NCI-H1436 (cell line): ENCODE measurements at places on chromosomes 16 and 17.

DNA sequence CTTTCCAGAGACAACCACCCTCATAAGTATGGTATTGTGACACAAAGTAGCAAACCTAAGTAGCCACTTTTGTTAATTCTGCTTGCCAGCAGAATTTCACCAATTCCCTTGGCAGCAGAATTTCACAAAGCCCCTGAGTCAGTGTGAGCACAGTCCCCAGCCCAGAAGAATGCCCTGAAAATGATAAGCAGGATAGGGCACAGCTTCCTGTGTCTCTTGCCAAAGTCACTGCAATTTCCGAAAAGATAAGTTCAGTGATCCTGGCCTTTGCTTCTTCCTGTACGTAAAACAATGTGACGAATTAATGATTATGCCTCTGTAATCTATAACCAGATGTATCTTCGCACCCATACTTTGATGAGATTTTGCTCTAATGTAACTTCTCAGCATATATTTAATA is 16.0 kb upstream of the WIPF2 start:
- no peak for DNase-seq

DNA sequence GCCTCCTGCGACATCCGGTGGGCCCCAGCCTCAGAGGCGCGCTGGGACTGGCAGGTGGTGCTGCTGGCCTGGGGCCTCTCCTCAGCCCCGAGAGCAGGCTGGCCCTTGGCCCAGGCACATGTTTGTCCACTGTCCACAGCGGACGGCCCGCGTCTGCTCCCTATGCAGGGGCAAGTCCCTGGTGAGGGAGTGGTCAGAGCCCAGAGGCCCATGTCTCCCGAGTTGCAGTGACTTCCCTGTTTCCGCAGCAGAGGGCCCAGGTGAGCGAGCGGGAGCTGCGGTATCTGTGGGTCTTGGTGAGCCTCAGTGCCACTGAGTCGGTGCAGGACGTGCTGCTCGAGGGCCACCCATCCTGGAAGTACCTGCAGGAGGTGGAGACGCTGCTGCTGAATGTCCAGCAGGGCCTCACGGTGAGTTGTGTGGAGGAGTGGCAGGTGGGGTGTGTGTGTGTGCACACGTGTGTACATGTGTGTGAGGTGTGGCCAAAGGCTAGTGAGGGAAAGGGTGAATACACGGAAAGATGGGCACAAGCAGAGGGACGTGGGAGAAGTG is 10.4 kb downstream of the IL34 start:
- DNase-seq, result no peak

DNA sequence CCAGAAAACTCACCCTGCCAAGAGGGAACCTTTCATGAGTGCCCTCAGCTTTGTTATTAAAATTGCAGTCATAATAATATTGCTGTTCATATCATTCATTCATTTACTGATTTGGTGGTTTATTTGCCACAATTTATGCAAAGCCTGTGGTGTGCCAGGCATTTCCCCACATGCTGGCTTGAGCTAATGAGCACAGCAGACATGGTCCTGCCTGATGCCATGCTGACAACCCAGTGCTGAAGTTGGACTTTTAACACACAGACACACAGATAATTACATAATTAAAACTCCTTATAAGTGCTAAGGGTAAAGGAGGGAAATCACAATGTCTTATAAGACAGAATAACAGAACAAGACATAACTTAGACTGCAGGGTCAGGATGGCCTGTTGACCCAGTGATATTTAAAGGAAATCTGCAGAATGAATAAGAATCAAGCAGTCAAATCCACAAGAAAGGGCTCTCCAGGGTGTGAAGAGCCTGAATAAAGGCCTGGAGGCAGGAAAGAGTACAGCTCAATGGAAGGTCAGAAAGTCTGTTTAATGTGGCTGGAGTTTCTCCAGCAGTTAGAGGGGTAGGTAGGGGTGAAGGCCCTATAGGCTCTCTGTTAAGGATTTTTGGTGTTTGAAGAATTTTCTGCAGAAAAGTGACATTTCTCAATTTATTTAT is 196.9 kb upstream of the CDH11 start:
- DNase-seq, result no peak

DNA sequence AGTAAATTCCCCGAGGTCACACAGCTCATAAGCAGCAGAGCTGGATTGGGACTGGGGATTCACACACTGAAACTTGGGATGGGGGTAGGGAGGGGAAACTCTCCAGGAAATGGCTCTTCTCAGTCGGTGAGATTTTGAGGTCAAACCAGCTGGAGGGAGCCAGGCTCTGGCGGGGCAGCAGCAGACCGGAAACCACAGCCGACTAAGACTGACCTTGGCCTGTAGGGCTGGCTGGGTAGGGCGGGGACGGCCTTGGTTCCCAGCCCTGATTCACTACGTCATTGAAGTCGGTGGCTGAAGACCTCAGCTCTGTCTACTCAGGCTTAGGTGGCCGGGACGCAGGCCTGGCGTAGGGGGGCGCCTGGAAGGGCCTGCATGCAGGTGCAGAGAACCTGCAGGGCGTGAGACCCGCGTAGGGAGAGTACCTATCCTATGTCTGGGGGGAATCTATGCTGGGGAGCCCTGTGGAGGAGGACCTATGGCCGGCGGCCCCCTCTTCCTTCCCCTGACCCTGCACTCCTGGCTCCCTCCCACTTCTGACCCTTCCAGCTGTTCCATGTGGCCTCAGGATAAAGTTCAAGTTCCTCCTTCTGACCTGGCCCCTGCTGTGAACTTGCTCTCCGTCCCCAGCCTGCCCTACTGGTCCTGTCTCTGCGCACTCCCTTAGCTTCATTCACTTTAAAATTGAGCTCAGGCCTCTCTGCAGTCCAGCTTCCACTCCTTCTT is 11.9 kb upstream of the SLC4A1 start:
- no peak for DNase-seq
